ENCODE measurements at places on chromosomes 11 and 22. TPM values are rescaled to one million over a fixed set of nuclear protein-coding genes. Genes with fewer than 3 reads are reported as not detected.

The SHISA8 gene
- total RNA-seq = 0.31 TPM

The FXYD2 gene
- total RNA-seq = 18.4 TPM

The UBQLN3 gene
- not detected for total RNA-seq

The TEX54 gene
- not detected for total RNA-seq

The CASP12 gene
- total RNA-seq = not detected

The DGAT2 gene
- total RNA-seq = 1.2 TPM

The TMEM41B gene
- 19.4 TPM for total RNA-seq

The ALX4 gene
- 2.7 TPM for total RNA-seq

The KCNJ1 gene
- total RNA-seq = not detected

The PKDREJ gene
- not detected for total RNA-seq

The NXPE1 gene
- total RNA-seq = not detected
